Ascending aorta (tissue), 2 donors: ENCODE measurements at places on chromosomes 5 and 9.

- no peak for DNase-seq
Observed at GRCh38 chr5:109426075-109426474, 16.3 kb upstream of the PJA2 start.

DNA sequence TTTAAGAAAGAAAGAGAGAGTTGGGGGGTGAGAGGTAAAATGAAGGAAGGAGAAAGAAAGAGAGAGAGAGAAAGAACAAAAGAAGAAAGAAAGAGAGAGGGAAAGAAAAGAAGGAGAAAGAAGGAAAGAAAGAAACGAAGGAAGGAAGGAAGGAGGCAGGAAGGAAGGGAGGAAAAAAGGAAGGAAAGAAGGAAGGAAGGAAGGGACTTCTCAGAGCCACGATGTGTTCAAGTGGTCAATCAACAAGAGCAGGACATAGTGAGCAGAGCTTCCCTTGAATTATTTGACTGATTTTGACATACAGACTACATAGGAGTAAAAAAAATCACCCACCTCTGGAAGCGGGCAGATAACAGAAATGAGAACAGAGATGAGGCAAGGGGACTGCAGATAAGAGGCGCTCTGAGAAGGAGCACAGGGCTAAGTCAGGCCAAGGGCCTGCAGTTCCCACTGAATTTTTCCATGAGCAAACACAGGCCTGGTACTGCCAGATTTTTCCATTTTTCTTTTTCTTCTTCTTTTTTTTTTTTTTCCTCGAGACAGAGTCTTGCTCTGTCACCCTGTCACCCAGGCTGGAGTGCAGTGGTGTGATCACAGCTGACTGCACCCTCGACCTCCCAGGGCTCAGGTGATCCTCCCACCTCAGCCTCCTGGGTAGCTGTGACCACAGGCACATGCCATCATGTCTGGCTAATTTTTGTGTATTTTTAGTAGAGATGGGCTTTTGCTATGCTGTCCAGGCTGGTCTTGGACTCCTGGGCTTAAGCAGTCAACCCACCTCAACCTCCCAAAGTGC is 77.7 kb upstream of the IL17B start:
- no peak for DNase-seq

DNA sequence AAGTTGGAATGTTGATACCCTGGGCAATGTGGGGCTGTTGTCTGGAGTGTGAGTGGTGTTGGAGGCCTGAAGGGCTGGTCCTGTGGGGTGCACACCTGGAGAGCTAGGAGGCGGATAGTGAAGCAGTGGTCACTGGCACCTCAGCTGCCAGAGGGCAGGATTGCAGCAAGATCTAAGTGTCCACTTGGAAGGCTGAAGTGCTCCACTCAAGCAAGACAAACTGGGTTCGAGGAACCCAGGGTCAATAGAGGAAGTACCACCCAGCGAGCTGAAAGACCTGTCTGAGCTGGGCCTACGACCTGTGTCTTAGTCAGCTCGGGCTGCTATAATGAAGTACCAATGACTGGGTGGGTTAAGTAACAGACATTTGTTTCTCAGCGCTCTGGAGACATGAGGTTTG is 39.7 kb upstream of the TJP2 start:
- DNase-seq, result no peak

DNA sequence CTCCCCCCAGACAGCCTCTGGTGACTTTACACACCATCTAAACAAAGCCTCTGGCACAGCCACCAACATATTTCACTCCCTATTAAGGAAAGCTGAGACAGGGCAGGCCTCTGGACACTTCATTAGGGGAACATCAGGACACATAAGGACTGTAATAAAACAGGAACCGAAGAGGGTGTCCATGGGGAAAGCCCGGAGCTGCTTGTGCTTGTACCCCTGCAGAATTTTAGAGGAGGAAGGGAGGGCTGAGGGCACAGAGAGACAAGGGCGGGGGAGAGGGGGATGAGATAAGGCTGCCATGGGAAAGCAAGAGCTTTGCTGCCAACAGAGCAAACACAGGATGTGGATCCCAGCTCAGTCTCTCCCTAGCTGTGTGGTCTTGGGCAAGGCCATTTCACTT is 138.4 kb downstream of the ASTN2 start:
- no peak for DNase-seq

DNA sequence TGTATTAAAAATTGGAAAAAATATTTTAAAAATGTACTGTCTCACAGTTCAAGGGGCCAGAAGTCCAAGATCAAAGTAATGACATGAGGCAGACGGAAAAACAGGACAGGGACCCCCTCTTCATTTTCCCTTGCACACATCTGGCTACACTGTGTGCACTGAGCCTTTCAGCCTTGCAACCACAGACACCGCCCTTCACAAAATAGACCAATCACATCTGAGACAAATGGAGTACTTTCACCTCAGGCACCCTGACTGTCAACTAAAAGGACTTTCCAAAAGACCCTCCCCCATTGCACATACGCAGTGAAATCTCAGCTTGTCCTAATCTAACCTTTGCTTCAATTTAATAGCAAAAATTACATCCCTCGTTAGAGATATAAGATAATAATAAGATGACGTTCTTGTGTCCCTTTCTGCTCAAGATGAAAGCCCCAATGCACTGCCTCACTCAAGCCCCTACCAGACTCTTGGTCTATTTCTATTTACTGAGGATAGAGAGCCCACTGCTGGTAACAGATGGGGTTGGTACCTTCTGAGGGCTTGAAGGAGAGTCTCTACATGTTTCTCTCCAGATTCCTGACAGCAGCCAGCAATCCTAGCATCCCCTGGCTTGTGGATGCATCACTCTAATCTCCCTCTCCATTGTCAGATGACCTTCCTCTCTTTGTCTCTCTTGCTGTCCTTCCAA is 514.8 kb upstream of the ADAMTS16 start:
- no peak for DNase-seq

GRCh38 chr9:134004131-134004873 is 12.2 kb upstream of the VAV2 start:
- DNase-seq, result no peak

DNA sequence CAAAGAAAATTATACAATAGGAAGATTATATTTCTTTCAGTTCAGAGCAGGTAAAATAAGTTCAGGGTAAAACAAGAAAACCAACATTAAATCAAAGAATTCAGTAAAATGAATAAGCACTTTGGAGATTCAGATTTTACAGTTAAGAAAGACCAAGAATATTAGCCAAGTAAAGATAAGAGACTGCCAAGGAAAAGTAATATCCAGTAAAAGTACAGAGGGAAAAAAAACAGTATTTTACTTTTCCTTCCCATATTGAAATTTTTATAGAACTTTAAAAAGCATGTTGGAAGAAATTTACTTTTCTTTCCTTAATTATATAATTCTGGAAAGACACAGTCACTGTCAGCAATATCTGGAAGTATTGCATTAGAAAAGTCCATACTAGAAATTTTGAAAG is 393.4 kb downstream of the NFIB start:
- DNase-seq, result no peak

- DNase-seq, result no peak
Observed at GRCh38 chr5:91977579-91977978, 594.5 kb upstream of the ARRDC3 start.

- no peak for DNase-seq
Observed at GRCh38 chr9:8268216-8268878, 468.8 kb upstream of the DMAC1 start.

- DNase-seq, result no peak
Observed at GRCh38 chr5:102231693-102232619, 64.1 kb downstream of the SLCO4C1 start.

DNA sequence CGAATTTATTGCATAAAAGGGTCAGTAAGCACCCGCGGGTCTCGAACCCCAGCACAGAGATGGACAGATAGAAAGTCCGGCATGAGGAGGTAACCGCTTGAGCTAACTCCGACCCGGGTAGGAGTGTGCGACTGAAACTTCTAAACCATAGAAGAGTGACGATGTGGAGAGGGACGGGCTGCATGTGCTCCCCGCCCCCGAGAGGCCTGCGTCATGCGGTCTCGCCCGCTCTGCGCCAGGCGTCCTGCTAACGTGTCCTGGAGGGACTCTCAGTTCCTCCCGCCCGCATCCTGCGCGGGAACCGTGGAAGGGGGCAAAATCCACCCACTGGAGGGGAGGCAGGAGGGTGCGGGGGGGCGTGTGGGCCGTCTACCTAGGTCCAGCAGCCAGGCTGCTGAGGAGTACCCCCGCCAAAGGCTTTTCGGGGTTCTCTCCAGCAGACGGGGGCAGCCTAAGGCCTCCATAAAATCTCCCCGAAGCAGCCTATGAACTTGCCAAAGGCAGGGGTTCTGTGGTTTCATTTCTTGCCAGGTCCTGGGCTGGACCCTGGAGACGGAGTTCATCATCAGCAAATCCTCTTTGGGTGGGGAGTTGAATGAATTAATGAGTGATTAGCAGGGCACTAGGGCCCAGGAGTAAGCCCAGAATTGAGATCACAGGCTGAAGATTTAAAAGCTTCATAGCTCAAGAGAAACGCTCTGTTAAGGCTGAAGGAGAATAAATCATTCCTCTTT is 51.9 kb downstream of the TGFBI start:
- peak; percentile 72 for DNase-seq

DNA sequence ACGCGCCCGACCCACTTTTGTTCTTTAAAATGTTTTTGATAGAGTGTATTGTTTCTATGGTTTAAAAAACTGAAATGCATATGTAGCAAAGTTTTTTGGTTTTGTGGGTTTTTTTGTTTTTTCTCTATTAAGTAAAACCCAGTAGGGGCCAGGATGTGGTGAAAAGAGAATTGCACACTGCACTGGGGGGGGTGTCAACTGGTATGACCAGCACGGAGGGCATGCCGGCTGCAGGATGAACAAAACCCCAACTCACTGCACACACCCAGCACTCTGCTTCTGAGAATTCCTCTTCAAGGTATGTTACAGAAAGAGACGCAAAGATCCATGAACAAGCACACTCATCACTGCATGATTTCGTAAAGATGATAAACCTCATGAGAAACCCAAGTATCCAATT is 75.0 kb downstream of the STK10 start:
- DNase-seq, result no peak

- DNase-seq, result no peak
Observed at GRCh38 chr9:8804613-8805012, 1005.0 kb upstream of the DMAC1 start.

DNA sequence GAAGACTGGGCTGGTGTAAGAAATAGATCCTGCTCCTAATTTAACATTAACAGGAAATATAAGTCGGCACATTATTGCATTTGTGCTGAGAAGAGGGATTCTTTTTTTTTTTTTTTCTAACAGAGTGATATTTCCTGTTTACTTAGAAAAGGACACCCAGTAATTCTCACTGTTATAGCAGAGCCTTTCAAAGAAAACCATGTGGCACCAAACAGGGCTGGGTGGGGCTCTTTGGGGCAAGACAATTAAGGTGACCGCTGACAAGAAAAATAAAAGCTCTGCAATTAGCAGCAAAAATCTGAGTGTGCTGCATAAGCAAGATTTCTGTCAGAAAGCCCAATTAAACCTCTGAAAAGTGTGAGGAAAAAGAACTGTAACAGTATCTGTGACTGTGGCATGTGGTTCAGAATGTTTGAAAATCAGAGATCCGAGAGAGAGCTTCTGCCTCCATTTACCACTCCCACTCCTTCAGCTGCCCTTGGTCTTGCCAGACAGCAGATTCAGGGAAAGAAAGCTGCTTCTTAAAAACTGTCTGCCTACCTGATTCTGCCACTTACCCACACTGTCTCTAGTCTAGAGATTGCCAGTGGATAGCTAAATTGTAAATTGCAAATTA is 77.1 kb upstream of the IQGAP2 start:
- DNase-seq, result no peak

DNA sequence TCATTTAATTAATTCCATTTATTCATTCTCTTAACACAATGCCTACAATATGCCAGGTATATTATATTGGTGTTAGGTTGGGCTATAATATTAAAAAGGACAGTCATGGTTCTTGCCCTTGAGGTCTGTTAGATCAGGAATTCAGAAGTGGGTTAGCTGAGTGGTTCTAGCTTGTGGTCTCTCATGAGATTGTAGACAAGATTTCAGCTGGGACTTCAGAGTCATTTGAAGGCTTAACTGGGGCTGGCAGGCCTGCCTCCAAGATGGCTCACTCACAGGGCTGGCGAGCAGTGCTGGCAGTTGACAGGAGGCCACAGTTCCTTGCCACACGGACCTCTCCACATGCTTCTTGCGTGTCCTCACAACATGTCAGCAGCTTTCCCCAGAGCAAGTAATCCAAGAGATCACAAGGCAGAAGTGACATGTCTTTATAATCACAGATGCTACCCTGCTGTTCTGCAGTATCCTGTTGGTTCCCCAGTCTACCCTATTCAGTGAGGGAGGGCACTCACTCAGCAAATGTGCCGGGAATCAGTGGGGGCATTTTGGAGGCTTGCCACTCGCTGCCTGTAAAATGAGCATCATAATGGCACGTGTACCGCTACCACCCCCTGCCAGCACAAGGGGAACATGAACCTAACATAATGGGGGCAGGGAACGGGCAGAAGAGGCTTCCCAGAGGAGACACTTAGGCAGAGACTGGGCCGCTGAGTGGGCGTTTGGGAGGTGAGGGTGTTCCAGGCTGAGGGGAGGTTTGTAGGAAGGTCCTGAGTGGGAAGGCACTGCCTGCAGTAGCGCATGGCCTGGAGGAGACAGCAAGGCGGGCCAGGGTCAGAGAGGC is 70.0 kb downstream of the EXOSC2 start:
- DNase-seq, result no peak

DNA sequence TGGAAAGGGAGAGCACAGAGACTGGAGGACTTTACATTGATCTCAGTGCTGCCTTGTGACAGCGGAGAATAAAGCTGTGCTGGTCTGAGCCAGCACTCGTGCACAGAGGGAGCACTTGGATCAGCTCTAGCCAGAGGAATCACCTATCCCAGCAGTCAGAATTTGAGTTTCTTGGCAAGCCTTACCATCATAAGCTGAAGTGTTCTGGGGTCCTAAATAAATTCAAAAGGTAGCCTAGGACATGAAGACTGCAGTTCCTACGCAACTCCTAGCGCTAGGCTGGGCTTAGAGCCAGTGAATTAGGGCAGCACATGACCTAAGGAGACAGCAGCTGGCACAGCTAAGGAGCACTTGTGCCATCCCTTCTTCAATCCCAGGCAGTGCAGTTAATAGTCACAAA is 119.5 kb downstream of the HMHB1 start:
- DNase-seq, result no peak

DNA sequence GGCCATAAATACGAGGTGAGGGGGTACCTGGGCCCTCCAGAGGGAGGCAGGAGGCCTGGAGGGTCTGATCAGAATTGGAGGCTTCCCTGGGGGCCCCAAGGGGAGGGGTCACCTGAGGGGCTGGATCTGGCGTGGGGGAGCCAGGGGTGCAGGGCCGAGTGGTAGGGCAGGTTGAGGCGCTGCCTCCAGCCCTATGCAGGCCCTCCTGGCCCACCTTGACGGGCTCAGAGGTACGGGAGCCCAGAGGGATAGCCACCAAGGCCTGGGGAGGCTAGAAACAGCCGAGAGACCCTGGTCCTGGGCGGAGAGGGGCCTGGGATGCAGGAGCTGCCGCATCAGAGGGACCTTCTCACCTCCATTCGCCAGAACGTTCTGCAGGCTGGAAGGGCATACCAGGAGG is 24.3 kb downstream of the LHX3 start:
- no peak for DNase-seq

DNA sequence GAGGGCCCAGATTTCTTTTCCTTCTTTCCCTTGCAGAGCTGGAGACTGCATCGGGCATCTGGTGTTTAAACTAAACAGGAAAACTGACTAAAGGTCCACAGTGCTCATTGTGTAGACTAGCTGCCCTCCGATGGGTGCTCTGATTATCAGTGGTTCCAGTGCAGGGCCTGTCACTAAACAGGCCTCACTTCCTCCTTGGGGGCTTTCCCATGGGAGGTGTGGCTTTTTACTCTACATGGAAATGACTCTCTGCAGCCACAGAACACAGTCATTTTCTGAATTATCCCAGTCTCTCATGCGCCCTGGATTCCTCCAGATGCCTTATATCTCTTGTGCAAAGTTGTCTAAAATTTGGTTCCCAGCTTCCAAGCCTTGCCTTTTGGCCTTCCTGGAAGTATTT is 199.2 kb downstream of the TRIO start:
- DNase-seq, result no peak
